ENCODE measurements at places on chromosomes 13 and 19.

- DNase-seq, result no peak
Observed at GRCh38 chr13:76971215-76971614, 20.7 kb upstream of the CLN5 start.

GRCh38 chr13:36848199-36848982 is 29.4 kb downstream of the RFXAP start:
- no peak for DNase-seq

DNA sequence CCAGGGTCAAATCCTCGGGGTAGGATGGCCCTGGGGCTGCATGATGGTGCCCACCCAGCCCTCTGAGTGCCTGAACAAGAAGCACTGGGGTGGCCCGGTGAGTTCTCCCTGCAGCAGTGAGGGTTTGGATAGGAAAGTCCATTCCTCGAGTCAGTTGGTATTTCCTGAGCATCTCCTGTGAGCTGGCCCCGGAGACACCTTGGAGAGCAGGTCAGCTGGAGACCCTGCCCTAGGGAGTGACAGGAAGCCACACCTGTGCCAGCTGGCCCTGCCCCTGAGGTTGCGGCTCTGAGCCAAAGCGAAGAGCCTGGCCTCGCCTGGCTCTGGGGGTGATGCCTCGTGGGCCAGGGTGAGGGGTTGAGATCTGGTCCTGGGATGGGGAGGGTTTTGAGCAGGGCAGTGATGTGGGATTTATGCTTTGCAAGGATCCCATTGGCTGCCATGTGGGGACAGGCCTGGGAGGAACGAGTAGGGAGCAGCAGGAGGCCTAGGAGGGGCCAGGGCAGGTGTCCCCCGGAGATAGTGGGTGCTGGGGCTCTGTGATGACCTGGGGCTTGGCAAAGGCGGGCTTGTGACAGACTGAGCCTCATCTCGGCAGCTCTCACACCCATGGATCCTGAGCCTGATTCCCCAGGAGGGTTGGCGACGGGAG is 16.0 kb downstream of the CRTC1 start:
- no peak for DNase-seq

GRCh38 chr13:88042489-88042888 is 371.3 kb downstream of the SLITRK5 start:
- DNase-seq, result no peak

GRCh38 chr13:97880311-97880675 is 73.2 kb upstream of the IPO5 start:
- DNase-seq, result no peak
